ENCODE measurements at places on chromosomes 3 and 15.

GRCh38 chr15:32936283-32936918 lies 218.6 kb downstream of the GREM1 start:
- DNase-seq = no peak

GRCh38 chr3:98341758-98342157 lies 11.9 kb upstream of the OR5K4 start:
- DNase-seq = no peak

DNA sequence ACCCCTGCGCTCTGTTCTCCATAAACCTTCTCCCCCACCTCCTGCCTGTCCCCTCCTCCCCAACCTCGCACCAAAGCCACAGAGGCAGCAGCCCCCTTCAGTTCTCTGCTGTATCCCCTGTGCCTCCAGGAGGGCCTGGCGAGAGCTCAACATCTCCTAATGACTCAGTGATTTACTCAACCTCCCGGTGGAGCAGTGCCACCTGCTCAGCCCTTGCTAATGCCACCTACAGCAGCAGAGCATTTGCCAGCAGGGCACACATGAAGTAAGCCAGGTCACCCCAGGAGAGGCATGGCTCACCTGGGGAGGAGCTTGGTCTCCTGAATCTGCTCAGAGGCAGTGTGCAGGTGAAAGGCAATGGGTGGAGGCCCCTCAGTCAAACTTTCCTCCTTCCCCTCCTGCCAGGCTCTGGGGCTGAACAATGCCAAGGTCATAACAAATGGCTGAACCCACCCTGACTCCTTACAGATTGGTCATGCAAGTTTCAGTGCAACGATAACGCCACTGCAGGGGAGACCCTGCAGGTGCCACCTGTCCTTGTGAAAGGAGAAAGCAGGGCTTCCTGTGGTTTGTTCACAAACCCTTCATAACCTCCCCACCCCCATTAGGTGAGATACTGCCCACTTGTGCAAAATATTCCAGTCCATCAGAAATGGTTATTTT lies 19.8 kb downstream of the TRPM1 start:
- no peak for DNase-seq

DNA sequence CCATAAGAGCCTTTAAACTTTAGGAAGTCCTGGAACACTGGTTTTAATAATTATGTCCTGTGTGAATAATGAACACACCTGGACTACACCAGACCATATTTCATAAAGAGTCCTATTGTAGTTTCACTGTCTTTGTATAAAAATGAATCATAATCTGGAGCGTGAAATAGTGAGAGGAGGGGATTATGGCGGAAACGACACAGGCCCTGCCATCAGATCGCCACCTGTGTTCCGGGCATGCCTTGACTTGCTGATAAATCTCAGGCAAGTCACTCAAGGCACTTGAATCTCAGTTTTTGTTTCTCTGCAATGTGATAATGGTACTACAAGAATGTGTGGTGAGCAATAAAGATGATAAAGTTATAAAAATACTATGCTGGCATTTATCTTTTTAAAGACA lies 995.5 kb downstream of the MCTP2 start:
- no peak for DNase-seq

DNA sequence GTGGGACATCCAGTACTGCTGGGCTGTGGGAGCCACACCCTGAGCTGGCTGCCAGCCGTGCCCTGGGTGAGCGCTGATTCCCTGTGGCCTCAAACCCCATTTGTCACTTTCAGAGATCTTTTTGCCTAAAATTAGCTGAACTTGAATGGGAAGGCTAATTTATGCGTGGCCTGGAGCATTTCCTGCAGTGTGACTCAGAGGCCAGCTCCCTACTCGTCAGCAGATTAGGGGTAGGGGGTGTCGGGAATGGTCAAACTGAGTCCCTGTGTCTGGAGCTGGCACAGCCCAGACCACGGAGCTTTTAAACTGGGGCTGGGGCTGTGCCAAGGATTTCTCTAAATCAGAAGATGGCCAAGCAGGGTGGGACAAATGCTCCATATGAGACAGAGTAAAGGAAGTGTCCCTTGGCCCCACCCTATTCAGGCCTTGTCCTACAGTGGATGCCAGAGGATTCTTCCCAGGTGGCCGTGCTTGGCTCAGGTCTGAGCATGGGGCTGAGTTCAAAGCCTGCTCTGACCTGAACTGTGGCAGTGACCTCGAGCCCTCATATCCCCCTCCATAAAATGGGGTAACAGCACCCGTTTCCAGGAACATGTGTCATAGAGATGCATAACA lies 59.7 kb downstream of the ATP2B2 start:
- DNase-seq = peak; percentile 44

- no peak for DNase-seq
These were observed 10.9 kb downstream of the DISP2 start for GRCh38 chr15:40368719-40369473.

- peak; percentile 12 for DNase-seq
These were observed 36.7 kb downstream of the SYN2 start for GRCh38 chr3:12040902-12041301.

DNA sequence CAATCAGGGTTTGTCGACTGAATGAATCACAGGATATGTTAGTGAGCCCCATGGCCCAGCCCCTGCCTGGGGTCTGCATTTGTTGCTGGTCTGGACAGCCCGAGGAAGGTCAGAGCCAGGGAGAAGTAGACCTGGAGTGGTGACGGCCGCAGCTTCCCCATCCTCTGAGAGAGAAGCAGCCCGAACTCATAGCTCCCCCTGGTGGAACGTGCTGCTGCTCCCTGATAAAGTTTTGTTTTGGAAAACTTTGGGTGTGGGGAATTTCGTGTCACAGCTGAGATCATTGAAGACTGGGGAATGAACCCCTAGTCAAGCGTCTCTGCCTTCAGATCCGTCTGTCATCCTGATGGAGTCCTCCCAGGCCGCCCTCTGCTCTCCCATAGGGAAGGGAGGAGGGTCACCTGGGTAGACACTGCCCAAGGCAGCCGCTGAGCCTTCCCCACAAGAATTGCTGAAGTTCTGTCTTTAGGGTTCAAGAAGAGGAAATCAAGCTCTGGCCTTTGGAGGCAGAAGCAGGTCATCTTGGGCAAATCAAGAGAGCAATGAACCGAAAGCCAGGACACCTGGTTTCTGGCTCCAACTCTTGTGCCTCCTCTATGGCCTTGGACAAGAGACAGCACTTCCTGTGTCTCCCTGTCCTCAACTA lies 60.5 kb downstream of the GLDN start:
- peak; percentile 78 for DNase-seq

DNA sequence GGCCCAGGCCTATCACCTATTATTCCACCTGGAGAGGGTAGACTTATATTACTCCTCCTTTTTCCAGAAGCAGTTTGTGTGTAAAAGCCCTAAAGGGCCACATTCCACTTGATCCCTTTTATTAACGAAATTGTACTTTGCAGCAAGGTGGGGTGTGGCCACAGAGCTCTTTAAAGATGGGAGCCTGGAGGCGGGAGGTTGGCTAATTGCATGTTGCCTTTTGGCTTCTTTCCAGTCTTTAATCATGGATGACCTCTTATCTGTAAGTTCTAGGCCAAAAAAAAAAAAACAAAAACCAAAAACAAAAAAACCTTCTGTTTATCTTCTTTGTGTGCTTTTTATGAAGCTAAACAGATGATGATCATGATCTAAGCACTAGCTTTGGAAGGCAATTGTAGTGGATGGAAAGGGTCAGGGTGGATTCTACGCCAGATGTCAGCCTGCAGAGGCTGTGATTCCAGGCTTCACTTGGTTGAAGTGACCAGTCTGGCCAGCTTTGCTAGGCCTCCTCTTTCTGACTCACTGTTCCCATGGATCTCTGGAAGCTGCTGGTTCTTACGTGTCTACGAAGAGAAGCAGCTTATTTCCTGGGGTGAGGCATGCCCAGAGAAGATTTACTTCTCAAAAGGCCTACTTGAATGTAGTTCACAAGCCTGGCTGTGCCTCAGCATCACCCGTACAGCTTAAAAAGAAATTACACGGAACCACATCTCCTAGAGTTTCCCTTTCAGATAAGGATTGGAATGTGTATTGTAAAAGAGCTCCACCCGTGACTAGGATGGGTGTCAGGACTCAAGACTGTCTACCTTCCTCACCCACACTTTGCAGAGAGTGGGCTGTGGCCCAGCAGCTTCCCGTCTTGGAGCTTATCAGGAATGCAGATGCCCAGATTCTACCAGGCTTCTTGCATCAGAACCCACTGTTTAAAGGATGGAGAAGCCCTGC lies 330.9 kb upstream of the C2CD4B start:
- no peak for DNase-seq

DNA sequence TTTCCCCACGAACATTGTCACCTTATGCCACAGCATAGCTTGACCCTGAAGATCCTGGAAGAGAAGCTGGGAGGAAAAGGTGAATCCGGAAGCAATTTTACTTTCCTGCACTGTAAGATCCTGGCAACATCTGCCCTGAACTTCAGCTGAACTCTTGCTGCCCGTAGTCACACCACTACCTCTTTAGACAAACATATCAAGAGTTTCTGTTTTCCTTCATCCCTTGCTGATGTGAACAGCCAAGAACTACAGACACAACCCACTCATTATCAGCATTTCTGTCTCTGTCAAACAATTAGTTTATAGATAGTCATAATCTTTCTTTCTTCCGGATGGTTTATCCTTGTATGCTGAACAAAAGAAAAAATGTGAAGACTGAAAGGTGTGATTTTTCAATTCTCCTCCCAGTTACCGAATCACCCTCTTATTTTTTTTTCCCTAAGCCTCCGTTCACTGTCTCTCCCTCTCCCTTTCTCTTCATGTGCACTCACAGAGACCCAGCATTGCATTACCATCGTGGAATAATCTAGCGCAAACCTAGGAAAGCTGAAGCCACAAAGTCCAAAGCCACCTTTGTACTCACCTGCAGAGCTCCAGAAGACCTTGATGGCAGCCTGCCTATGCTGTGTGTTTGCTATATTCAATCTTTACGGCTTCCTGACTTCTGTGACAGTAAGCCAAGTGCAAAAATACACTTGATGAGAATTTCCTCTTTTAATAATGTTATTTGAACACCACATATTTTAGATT lies 229.2 kb downstream of the CDIN1 start:
- no peak for DNase-seq

DNA sequence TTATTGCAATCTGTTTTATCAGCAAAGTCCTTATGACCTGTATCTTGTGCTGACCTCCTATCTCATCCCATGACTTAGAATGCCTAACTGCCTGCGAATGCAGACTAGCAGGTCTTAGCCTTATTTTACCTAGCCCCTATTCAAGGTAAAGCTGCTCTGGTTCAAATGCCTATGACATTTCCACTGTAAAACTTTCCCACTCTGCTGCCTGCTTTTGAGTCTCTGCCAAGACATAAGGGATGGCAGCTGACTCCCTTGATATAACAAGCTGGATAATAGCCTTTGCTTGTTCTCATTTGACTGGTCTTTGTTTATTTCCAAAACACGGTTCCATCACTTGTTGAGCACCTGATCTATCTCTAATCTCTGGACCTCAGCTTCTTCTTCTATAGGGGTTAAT lies 131.9 kb upstream of the STRIT1 start:
- DNase-seq = no peak

DNA sequence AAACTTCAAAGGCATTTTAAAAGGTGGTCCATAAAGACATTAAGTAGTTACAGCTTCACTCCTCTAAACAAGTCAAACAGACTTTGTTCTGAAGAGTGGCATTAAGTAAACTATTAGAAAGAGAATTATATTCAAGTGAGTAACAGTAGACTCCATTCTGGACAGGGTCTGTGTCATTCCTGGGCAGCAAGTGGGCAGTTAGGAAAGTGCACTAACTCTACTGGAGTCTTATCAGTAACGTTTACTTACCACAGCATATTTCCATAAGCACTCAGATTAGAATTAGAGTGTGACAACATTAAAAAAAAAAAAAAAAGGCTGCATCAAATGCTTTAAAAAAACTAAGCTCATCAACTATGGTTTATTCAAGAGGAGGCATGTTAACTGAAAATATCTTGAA lies 10.6 kb downstream of the UBR1 start:
- DNase-seq = no peak

GRCh38 chr3:186845756-186846155 lies 3.2 kb downstream of the ADIPOQ start:
- DNase-seq = no peak

- DNase-seq = no peak
These were observed 94.2 kb downstream of the FMN1 start for GRCh38 chr15:33100314-33100713.

DNA sequence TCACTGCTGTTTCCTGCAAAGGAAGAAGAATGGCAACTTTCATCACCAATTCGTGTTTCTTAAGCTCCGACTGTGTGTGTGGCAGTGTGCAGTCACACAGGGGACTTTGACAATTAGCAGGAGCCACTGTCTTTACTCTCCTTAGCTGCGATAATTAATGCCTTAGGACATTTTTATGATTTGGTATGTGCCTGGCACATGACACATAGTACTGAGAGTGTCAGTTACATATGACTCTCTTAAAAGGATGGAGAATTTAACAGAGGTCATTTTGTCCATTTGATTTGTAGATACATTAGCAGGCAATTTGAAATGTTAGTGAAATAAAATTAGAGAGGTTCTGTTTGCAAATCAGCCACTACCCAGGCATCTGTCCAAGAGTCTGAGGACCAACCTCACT lies 128.9 kb upstream of the VEPH1 start:
- no peak for DNase-seq

DNA sequence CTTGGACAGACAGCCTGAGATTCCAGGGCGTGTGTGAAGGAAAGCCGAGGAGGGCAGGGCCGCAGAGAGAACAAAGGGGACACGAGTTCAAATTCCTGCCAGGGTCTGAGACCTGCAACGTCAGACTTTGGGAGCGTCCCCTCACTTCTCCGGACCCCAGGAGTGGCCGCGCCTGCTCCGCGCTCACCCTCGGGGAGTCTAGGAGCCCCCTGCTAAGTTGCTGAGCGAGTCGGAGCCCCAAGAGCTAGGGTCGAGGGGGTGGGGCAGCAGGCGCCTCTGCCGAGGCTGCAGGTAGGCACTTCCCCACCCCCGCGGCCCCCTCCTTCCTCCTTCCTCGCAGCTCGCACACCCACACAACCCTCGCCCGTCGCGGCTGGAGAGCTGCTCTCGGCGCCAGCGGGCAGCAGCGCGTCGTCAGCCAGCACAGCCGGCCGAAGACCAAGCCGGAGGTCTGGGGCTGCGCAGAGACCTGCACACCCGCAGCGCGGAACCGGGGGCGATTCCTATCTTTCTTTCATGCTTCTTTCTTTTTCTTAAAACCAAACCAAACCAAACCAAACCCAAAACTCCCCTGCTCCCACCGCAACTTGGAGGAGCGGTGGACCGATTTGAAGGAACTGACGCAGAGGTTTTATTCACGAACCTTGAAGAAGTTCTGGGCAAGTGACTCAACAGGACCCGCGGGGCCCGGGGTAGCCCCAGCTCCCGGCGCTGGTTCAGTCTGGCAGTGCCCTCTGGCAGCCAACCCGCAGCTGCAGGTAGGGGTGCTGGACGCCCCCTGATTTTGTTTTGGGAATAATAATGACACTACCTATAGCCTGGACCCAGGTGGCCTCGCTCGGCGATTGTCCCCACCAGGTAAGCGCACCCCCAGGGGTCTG lies at the start of gene ANKRD34C:
Gene ANKRD34C, plus strand, starts transcription at position 352 of the 881 bp plus-strand sequence. CDS start 10,563 bp downstream, outside the sequence.
- peak; percentile 74 for DNase-seq

DNA sequence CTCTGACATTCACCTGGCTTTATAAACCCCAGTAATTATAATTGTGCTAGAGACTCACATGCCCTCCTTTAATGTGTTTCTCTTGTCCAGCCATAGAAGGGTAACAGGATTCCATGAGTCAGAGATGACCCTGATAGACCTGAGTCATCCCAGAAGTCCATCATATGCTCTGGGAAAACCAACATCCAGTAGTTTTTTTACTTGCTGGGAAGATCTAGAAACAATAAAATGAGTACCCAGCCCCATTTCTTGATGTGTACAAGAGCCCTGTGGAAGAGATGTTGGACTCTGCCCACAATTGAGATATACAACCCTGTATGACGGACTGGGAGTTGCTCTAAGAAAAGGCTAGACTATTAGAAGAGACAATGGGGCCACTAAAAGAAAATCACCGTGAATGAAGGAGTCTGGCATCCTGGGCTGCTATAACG lies 22.4 kb upstream of the THUMPD3 start:
- DNase-seq = no peak
